NCI-H1436 (cell line): ENCODE measurements at places on chromosomes 12 and 14.

GRCh38 chr14:54366736-54367735, 29.8 kb upstream of the CDKN3 start:
- peak; percentile 28 for DNase-seq

DNA sequence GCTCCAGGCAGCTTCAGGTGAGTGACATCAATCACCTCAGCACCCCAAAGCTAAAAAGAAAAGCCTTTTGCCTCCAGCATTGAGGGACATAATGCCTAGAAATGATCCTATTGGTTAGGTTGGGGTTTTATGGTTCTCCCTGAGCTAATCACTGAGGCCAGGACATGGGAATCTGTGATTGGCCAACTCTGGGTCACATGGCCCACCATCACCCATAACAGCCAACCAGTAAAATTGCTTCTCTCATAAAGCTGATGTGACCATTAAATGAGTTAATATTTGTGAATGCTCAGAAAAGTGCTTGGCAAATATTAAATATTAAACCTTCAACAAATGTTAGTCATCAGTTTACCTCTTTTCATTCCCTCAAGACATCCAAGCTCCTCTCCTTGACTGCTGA, 60.2 kb downstream of the TBX3 start:
- DNase-seq: no peak

DNA sequence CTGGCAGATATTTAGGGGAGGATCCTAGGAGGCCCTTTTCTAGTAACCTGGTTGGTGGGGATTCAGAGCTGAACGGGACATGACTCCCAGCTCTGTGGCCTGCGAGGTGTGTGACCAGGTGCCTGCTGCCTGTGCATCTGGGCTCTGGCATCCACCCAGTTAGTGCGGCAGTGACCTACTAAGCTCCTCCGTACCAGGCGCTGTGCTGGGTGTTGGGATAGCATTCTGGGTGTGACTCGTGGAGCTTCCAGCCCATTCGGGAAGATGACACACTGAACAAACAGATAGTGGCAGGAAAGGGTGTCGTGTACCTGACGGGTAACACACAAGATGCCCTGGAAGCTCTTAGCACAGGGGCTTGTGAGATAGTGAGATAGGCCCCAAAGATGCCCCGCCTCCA, 80.9 kb downstream of the ACACB start:
- DNase-seq: no peak

DNA sequence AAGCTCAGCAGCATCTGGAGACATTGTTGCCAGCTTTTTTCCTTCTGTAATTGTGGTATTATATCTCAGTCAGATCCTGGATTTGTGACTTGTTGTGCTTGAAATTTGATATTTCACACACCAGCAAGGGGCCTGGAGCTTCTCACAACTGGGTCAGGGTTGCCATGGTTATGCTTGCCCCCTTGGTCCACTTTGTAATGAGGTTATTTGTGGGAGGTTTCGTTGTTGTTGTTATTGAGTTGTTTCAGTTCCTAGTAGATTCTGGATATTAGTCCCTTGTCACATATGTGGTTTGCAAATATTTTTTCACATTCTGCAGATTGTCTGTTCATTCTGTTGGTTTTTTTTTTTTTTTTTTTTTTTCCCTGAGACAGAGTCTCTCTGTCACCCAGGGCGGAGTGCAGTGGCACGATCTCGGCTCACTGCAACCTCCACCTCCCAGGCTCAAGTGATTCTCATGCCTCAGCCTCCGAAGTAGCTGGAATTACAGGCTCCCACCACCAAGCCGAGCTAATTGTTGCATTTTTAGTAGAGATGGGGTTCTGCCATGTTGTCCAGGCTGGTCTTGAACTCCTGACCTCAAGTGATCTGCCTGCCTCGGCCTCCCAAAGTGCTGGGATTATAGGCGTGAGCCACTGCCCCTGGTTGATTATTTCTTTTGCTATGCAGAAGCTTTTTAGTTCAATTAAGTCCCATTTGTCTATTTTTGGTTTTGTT, 80.6 kb upstream of the ETV6 start:
- no peak for DNase-seq

DNA sequence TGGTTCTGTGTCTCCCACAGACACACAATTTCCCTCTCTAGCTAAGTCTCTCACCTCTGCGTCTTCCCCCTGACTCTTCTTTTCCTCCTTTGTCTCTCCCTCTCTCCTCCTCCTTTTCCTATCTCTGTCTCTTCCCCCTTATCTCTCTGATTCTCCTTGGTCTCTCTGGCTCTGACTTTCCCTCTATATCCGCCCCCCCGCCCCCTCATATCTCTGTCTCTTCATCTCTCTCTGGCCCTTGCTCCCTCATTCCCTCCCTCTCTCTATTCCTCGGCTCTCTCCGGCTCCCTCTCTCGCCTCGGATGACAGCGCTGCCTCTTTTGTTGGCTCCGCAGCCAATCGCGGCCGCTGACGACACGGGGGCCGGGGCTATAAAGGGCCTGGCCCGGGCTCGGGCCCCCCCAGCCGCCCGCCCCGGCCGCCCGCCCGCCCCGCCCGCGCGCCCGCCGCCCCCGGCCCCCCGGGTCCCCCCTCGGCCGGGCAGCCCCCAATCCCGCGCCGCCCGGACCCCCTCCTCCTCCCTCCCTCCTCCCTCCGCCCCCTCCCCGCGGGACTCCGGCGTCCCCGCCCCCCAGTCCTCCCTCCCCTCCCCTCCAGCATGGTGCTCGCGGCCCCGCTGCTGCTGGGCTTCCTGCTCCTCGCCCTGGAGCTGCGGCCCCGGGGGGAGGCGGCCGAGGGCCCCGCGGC, at the start of gene GDF11:
Gene GDF11, plus strand, starts transcription at position 404 of the 687 bp plus-strand sequence. Its CDS starts 195 bp downstream, at position 599.
- peak; percentile 83 for DNase-seq

GRCh38 chr14:95261616-95262510, 57.8 kb downstream of the CLMN start:
- DNase-seq: no peak

- DNase-seq: no peak
Observed at GRCh38 chr12:93642751-93643150, 34.4 kb upstream of the CRADD start.

DNA sequence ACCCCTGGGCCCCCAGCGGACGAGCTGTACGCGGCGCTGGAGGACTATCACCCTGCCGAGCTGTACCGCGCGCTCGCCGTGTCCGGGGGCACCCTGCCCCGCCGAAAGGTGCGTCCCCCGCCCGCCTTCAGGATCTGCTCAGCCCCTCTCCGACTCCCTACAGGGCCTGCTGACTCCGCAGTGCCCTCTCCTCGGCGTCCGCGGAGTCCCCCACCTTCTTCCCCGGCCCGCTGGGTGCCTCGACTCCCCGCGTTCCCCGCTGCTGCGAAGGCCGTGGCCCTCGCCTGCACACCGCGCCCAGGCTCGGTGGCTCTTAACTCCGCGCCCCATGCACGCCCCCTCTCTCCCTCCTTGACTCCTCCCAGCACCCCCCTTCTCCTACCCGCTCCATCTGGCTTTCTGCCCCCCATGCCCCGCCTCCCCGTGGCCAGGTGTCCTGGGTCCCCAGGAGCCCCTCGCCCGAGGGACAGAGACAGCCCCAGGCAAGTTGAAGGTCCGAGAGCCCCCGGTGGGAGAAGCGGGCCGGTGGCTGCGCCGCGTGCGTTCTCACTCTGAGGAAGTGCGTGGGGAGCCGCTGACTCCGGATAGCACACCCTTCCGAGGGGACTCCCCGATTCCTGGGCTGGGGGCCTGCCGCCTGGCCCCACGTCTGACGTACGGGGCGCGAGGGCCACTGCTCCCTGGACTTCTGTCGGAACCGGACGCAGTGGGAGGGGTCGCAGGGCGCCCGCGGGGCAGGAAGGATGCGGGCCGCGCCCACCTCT, 594 bp downstream of the TAMALIN start:
- no peak for DNase-seq

- no peak for DNase-seq
Observed at GRCh38 chr14:55451398-55451797, 11.0 kb upstream of the TBPL2 start.

- DNase-seq: no peak
Observed at GRCh38 chr12:122505419-122506051, 4.8 kb upstream of the ZCCHC8 start.

DNA sequence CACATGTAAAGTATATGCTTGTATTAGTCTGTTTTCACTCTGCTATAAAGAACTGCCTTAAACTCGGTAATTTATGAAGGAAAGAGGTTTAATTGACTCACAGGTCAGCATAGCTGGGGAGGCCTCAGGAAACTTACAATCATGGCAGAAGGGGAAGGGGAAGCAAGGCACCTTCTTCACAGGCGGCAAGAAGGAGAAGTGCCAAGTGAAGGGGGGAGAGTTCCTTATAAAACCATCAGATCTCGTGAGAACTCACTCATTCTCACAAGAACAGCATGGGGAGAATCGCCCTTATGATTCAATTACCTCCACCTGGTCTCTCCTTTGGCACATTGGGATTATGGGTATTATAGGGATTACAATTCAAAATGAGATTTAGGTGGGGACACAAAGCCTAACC, 229.5 kb upstream of the PLXNC1 start:
- no peak for DNase-seq

DNA sequence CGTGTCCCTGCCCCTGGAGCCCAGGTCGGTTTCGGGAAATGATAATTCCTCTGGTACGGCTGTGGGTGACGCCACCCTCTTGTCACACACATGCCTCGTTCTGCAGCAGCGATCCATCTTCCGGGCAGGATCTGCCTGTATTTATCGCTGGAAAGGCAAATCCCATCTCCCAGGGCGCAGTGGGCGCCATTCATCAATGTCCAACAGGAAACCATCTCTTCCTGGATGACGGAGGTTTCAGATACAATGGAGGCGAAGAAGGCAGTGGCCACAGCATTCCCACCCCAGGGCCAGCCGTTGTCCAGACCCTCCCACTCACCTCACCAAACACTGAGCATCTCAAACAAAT, 74.2 kb downstream of the NOC4L start:
- no peak for DNase-seq

DNA sequence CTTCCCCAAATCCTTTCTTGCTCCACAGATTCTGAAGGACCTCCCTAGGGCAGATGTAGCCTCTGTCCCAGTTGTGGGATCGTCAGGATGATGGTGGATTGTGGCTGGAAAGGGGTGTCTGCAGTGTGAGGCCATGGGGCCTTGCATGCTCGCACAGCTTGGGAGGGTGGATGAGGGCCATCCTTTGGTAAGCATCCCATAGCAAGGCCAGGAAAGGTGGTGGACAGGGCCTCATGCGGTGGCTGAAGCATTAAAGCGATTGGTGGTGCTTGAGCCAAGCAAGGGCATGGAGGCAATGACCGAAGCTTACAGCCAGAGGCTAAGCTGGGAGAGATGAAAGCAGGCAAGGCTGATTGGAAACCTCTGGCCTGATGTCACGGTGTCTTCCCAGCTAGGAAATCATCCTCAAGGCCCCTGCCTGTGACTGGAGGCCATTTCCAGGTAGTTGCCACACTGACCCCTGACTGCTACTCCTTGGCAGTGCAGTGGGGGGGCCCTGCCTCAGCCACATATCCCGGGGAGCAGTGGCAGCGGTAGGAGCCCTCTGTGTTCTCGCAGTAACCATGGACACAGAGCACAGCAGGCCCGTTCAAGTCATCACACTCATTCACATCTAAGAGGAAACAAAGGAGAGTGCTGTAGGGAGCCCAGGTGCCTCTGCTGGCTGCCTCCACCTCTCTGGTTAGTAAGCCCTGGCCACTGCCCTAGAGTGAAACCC, 7.0 kb downstream of the ISCA2 start:
- DNase-seq: no peak

- DNase-seq: no peak
Observed at GRCh38 chr12:58211211-58211610, 269.8 kb downstream of the ATP23 start.

DNA sequence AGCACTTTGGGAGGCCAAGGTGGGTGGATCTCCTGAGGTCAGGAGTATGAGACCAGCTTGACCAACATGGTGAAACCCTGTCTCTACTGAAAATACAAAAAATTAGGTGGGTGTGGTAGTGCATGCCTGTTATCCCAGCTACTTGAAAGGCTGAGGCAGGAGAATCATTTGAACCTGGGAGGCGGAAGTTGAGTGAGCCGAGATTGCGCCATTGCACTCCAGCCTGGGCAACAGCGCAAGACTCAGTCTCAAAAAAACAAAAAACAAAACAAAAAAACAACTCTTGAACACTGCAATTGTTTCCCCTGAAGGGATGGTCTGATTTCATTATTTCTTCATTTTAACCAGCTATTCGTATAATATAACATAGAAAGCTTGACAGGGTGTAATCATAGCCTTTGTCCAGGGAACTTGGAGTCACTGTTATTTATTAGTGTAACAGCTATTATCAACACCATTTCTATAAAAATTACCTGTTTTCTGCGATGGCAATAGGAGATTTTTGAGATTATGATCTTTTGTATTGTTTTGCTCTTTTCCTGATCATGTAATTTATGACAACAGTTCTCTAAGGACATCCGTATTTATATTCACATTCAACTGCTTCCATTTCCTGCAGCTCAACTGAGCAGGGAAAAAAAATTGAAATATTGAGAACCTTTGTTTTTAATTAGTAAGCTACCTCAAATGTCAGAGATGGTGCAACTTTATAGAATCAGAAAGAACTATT, 94.7 kb downstream of the DIP2B start:
- no peak for DNase-seq

DNA sequence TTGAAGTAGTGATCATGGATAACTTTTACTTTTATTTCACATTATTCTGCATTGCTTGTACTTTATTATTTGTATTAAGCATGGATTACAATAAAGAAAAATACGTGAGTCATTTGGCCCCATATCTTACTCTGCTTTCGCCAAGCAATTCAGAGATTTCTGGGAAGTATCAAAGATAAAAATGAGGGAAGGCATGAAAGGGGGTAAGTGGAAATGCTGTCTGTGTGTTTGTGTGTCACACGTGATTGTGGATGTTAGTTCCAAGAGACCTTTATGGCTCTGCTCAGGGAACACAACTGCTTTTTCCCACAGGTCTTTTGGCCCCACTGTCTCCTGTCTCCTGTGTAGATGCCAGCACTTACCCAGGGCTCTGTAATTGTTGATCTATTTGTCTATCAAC, 10.5 kb downstream of the NID2 start:
- DNase-seq: no peak

GRCh38 chr14:72553656-72554055, 340.2 kb downstream of the DPF3 start:
- DNase-seq: no peak

DNA sequence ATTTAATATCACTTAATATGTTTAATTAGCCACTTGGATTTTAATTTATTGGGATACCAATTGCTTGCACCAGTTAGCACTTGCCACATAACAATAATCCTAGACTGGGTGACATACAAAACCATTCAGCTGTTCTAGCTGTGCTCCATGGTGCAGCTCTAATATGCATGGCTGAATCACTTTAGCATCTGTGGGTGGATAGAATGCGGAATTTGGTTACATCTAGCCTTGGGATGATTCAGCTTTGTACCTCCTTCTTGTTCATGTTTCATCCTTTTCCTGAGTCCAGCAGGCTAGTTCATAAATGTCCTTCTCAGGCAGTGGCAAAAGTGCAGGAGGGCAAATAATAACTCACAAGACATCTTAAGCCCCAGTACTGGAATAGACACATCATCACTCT, 1263.0 kb downstream of the LRFN5 start:
- DNase-seq: no peak

GRCh38 chr14:23344481-23344880, 8.2 kb downstream of the SLC22A17 start:
- no peak for DNase-seq

- DNase-seq: no peak
Observed at GRCh38 chr14:44960646-44961045, 1.1 kb downstream of the KLHL28 start.

GRCh38 chr12:8572507-8572906, 31.8 kb upstream of the CLEC4E start:
- no peak for DNase-seq

- peak; percentile 52 for DNase-seq
Observed at GRCh38 chr14:93619176-93619793, 169.0 kb downstream of the PRIMA1 start.
